NCI-H1417 treated with DMSO at 0.1 percent for 48 hours (cell line): ENCODE measurements at places on chromosomes 16 and 17.

DNA sequence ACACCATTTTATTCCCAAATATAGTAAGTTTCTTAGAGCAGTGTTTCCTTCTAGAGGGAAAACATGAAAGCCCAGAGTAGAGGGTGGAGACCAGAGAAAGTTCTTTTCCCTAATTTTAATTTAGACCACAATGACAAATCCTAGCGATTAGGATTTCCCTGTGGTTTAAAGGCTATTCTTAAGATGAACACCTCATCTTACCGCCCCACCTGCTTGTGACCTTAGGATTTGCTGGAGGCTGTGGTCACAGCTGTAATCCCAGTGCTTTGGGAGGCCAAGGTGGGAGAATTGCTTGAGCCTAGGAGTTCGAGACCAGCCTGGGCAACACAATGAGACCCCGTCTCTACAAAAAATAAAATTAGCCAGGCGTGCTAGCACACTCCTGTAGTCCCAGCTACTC lies 51.1 kb downstream of the GPRC5B start:
- no peak for DNase-seq

DNA sequence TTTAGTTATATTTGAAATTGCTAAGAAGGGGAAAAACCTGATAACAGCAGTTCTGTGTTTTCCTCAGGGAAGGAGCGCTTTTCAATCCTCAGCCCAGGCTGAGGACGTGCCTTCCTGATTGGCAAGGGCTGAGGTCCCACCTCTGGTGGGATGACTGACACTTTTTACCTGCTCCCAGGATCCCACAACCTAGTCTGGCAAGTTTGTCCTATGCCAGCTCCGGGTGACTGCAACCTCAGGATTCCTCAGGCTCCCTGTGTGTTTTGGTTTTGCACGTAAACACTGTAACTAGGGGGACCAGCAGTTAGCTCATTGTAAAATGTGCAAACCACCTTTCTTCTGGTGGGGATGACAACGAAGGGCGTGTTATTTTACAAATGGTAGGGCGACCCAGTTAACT lies 7.5 kb downstream of the MARCHF10 start:
- DNase-seq = no peak

GRCh38 chr16:80746231-80746630 lies 58.2 kb downstream of the CDYL2 start:
- DNase-seq = no peak

DNA sequence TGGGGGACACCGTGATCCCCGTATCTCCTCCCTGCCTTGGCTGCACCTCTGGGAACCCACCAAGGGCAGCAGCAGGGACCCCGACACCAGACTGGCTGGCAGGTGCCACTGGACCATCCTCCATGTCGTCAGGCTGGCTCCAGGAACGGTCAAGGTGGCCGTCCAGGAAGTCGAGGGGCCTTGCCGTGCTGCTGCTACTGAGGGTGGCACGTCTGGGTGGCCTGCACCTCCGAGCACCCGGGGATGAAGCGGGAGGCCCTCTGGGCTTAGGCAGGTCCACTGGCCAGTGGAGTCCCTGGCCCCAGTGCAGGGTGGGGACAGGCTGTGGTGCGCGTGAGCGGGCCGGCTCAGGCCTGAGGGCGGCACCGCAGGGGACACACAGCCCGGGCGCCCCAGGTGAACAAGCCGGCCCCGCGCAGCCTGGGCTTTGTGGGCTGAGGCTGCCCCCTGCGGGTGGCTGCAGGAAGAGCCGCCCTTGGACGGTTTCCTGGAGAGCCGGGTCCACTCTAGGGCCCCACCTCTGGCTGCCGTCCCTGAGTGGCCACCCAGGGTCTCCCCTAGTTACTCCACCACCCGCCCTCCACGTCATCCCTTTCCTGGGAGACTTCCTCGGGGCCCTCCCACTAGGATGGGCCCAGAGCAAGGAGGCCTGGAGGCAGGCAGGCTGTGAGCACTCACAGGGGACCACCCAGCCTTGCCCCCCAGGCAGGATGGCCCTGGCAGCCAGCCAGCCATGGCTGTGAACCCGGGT lies 42.8 kb upstream of the ZC3H18 start:
- DNase-seq = no peak

GRCh38 chr17:45413498-45413923 lies 19.2 kb downstream of the ARHGAP27 start:
- no peak for DNase-seq
